ENCODE measurements at places on chromosomes 11 and 22.

- DNase-seq, result no peak
Measured at GRCh38 chr11:13280777-13281176, 3.2 kb downstream of the BMAL1 start.

DNA sequence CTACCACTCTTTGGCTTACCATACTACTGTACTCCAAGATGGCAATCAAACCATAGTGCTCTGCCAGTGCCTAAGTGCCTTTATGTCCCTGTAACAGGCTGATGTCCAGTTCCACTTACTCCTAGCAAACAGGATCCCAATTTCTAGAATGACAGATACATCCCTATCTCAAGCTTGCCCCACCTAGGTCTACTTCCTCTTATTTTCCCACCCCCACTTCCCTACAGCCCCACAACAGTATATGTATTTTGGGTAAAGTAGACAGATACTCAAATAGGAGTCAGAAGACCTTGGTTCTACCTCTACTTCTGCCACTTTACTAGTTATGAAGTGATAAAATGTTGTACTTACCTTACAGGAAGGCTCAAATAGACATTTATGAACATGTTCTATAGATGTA lies 24.1 kb downstream of the SIK3 start:
- no peak for DNase-seq

- DNase-seq, result no peak
Measured at GRCh38 chr22:26541167-26541819, 29.0 kb upstream of the TFIP11 start.

GRCh38 chr22:18071968-18072310 lies 5.9 kb upstream of the PEX26 start:
- no peak for DNase-seq

- DNase-seq, result no peak
Measured at GRCh38 chr11:69233744-69234570, 60.0 kb upstream of the MYEOV start.

DNA sequence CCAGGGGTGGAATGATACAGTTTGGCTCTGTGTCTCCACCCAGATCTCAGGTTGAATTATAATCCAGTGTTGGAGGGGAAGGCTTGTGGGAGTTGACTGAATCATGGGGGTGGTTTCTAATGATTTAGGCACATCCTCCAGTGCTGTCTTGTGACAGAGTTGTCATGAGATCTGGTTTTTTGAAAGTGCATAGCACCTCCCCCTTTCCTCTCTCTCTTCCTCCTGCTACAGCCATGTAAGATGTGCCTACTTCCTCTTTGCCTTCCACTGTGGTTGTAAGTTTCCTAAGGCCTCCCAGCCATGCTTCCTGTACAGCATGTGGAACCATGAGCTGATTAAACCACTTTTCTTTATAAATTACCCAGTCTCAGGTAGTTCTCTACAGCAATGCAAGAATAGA lies 45.1 kb downstream of the THAP12 start:
- DNase-seq, result no peak

GRCh38 chr11:85779956-85780640 lies 30.8 kb downstream of the SYTL2 start:
- DNase-seq, result no peak

DNA sequence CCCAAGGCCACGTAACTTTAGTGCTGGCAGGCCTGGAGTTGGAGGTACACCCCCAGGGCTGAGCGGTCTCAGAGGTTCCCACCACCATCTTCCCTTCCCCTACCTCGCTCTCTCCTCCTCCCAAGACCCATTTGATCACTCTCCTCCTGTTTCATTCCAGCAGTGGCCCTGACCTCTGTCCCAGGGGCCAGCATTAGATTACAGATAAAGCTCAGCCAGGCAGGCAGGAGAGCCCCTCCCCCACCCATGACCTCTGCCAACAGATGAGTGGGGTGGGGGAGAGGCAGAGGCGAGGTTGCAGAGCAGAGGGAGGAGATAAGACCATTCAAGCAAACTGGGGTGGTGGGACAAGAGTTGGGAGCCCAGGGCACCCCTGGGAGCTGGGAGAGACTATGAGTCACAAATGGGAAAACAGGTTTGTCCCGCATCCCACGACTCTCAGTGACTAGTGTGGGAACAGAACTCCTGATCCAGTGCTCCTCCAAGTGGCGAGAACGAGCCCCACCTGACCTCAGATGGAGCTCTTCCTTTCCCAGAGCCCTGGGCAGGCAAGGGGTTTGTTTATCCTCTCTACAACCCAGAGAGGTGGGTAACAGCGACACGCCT lies 367.9 kb downstream of the MN1 start:
- no peak for DNase-seq

DNA sequence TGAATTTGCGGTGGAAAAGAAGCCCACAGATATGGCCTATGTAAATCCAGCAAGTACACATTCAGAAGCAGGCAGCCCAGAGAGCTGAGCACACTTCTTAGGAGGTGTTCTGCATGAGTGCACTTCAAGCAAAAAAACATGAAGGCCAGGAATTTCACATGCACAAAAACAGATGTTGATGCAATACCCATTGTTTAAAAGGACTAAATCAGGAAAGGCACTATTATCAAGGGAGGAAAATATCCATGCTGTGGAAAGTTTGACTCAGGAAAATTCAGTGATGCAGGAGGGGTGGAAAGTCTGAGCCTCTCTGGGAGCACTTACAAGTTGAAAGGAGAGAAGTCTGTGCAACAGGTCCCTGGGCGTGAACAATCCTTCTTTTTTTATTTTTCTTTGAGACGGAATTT lies 15.8 kb upstream of the CARS1 start:
- DNase-seq, result no peak

DNA sequence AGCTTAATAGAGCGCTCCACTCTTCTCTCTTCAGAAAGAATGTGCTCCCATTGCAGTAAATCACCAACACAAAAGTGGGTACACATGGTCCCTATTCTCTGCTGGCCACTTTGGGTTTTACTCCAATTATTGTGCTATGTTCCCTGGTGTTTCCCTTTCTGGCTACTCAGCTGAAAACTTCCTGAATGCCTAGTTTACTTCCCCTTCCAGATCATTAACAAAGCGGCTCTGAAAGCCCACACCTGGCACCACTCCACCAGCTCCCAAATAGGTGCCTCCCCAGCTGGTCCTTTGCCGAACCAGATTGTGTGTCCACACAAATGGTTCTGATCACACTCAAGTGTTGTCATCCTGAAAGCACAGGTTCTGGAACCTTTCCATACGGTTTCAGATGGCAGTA lies 443.7 kb downstream of the NTM start:
- no peak for DNase-seq

DNA sequence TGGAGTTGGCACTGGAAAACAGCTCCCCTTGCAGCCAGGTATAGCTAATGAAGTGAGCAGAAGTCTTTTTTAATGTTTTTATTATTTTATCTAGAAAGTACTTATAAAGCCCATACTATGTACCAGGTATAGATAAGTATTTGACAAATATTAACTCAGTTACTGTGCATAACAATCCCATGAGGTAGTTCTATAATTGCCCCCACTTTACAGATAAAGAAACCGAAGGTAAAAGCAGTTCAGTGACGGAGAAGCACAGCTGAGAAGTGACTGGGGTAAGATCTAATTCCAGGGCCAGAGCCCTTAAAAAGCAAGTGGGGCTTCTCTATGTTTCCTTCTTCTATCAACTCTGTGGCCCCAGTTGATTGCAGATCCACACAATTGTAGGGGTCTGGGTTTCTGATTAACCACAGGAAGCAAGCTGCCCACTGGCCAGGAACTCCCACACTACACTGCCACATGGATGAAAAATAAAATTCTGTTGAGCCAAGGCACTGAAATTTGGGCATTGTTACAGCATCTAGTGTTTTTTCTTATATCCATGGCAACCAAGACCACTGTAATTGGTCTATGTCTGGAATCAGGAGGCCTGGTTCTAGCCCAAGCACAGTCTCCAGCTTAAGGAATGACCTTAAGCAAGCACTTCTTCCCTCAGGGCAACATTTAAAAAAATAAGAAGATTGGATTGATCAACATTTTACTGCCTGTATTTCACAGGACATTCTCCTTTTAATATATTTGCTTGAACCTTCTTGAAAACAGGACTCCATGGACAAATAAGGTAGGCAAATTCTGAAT lies 55.3 kb upstream of the TEAD1 start:
- DNase-seq, result no peak

GRCh38 chr11:112885744-112886433 lies 75.3 kb upstream of the NCAM1 start:
- no peak for DNase-seq

DNA sequence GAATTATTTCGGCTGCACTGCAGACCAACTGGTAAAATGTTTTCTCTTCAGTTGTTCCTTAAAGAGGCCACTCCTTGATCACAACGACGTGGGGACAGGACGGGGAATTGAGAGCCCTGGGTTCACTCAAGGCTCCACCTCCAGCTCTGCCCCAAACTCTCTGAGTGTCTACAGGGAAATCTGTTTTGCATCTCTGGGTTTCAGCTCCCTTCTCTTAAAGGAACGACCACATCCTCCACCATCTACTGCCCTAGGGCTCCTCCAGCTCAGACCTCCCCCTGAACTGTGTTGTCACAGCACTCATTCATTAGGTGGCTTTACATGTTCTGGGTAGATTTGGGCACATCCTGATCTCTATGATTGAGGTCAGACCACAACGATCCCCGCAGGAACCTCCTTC lies 5.1 kb upstream of the PPFIA1 start:
- no peak for DNase-seq

DNA sequence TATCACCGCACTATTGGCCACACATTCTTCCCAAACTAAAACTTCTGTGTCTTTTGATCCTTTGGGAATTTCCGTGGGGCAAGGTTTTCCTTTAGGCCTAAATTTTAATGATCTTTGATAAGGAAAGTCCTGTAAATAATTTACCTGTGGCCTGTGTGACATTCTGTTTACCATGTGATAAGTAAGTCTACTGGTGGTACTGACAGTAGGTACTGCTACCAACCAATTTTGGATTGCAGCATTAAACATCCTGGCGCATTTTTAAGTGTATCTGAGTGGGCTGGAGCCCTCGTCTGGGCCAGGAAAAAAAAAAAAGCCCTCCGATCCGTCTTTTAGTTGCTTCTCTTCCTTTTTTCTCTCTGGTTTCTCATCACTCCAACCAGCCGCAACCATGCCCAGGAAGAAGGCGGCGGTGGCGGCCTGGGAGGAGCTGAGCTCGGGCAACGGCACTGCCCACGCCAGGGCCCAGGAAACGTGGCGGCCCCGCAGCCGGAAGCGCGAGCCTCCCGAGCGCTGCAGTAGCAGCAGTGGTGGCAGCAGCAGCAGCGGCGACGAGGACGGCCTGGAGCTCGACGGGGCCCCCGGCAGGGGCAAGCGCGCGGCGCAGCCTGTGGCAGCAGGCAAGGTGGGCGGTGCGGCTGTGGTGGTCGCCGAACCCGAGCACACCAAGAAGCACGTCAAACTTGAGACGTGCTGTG lies 33.6 kb downstream of the ASRGL1 start:
- peak; percentile 21 for DNase-seq

All from stimulated activated CD4-positive, alpha-beta T cell treated with anti-CD3 and anti-CD28 coated beads, Interleukin-15, amount 100 ng/mL, for 48 hours (primary cell).